ENCODE measurements at places on chromosomes 12 and 14.

- peak; percentile 22 for DNase-seq
Observed at GRCh38 chr12:49019443-49020324, 1.1 kb upstream of the PRKAG1 start.

DNA sequence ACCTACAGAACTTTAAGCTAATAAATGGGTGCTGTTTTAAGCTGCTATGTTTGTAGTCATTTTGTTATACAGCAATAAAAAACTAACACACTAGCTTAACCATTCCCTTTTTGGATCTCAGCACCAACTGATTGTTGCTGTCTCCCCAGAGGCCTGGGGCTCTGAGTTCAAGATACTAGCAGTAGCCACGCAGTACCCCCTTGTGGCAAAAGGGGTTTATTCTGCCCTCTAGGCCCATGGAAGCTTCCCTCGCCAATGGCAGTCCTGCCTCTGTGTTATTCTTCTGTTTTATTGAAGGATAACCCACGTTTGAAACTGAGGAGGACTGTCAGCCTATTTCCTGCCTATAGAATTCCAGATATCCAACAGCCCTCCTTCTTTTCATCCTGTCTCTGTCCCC is 455.3 kb upstream of the ATP2B1 start:
- no peak for DNase-seq

DNA sequence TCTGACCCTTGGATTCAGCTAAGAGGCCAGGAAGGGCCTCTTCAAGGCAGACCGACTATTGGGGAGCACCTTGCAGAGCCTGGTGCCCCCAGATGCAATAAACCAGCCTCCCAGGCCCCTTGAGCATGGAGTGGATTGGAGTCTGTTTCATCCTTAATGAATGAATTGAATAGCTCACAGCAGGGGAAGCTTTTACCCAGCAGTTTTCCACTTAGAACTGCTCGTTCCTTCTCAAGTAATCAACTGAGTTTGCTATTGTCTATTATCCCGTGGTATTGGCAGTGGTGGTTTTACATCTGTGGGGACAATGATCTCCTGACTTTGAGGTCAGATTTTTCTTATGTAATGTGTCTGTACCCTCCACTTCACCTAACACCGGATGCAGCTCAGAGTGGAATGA is 197.6 kb downstream of the AACS start:
- DNase-seq = no peak

- no peak for DNase-seq
Observed at GRCh38 chr12:80415466-80415865, 28.6 kb upstream of the PTPRQ start.

All from GM12864 (cell line).